OCI-M1 (cell line): ENCODE measurements at places on chromosomes 5 and 9.
A peak's percentile ranks its signal among the peaks of the same experiment; 100 is the strongest.

DNA sequence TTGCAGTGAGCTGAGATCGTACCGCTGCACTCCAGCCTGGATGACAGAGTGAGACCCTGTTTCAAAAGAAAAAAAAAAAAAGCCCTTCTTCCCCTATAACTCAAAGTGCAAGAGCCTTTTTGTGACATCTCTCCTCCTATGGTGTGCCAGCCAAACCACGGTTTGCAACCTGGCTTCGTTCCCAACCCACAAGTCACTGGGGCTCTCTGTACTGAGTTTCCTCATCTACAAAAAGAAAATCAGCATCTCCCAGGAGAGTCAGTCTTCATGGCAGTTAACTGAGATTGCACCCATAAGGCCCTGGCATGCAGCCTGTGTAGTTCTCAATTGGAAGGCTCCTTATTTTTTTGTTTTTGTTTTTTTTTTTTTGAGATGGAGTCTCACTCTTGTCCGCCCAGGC, 14.8 kb downstream of the ODF2 start:
- peak; percentile 71 for DNase-seq

DNA sequence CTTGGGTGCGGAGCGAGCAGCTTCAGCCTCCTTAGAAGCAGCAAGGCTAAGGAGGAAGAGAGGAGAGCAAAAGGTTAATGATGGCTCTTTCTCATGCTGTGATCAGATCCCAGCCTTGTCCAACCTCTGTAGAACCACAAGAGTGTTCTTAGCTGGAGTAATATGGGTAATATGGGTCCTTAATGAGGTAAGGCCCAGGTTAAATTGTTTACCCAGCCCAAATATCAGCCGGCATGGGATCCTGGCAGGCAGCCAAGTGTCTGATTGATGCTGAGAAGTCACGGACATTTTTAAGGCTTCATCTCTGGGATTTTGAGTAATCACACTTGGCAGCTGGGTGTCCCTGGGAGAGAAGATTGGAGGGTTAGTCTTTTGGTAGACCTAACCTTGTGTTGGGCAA, 32.3 kb downstream of the GLRA1 start:
- no peak for DNase-seq

DNA sequence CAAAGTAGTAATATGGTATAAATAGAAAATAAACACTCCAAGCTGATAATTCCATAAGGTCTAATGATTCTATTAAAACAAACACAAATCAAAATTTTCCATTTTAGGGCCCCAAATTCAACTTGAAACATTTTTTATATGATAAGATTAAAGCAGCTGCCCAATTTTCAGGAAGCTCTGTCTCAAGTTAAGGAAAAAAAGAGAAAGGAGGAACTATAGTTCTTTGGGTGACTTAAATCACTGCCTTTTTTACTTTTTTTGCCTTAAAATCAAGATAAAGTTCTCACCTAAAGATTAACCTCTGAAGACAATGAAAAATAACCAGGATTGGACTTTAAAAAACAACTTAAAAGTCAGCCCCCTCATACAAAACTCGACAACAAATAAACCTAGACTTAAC, 76.0 kb upstream of the IFNE start:
- no peak for DNase-seq

DNA sequence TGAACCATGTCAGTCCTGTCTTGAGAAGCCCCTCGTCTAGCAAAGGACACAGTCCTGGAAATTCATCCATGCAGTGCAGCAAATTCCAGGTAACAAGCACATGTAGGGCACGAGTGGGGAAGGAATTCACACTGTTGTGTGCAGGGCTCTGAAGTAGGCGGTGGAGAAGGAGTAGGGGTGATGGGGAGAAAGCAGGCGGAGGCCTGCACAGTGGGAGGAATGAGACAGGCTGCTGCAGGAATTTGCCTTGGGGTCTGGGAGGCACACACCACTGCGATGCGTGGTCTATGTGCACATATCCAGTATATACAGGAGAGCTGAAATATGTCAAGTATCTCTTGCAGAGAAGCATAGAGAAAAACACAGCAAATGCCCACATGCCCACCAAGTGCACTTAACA, 249.2 kb upstream of the IRX2 start:
- DNase-seq, result no peak

- DNase-seq, result peak; percentile 48
Measured at GRCh38 chr9:129919841-129920240, 84.6 kb downstream of the USP20 start.

DNA sequence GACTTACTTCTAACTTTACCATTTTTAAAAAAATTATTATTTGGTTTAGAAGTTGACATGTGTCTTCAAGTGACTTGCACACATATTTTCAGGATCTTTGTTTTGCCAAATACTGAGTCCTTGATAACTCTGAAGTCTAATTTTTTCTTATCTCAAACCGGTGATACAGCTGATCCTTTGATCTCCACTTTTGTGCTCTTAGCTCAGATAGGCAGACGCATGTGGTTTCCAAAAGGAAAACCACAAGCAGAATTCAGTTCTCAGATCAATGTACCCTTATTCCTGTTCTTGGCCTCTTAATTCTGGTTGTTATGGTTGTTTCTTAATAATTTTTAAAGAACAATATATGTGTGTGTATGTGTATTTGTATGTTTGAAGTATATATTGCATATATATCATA, 238.3 kb upstream of the EDIL3 start:
- peak; percentile 87 for DNase-seq

- no peak for DNase-seq
Measured at GRCh38 chr5:65192331-65192730, 289.4 kb downstream of the ADAMTS6 start.
